ENCODE measurements at places on chromosomes 5 and 9. TPM values are rescaled to one million over a fixed set of nuclear protein-coding genes. Genes with fewer than 3 reads are reported as not detected.

BRINP1 gene
- polyA plus RNA-seq: not detected

SLCO6A1 gene
- polyA plus RNA-seq: not detected

C9orf153 gene
- 0.19 TPM for polyA plus RNA-seq

SPATA31A5 gene
- polyA plus RNA-seq: not detected

MORN5 gene
- polyA plus RNA-seq: 0.45 TPM

All from adipose tissue (tissue), 3 donors.